Caco-2 (cell line): ENCODE measurements at places on chromosomes 13 and 19.

DNA sequence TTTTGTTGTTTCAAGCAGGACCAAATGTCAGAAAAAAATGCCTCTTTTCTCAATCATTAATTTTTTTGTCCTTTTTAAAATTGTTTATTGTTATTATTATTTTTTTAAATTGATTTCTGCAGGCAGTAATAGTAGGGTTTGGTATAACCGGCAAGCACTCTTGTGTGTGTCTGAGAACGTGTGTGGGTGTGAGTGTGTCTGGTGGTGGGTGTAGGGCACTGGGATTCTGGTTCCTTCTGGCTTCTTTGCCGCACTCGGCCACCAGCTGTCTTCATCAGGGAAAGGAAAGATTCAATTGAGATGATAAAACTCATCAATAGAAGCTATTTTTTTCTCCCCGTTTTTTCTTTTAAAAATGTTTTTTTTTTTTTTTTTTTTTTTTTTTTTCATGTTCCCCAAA is 56.4 kb downstream of the IER2 start:
- no peaks in the 10 kb centered on the region for H3K4me1 ChIP-seq
- no peak for DNase-seq
- no peak overlapping the region for H3K4me3 ChIP-seq
- no peak overlapping the region for H3K27ac ChIP-seq
- H3K27me3 ChIP-seq = no peaks in the 10 kb centered on the region
- no peaks in the 10 kb centered on the region for H3K36me3 ChIP-seq

GRCh38 chr19:7376151-7376852 is 27.6 kb downstream of the ARHGEF18 start:
- no peaks in the 10 kb centered on the region for H3K36me3 ChIP-seq
- peak; percentile 79 for DNase-seq
- no peaks in the 10 kb centered on the region for H3K27me3 ChIP-seq
- no peak overlapping the region for H3K4me3 ChIP-seq

GRCh38 chr13:114285166-114285808 is 3.9 kb downstream of the UPF3A start:
- peaks cover 2% of the 10 kb centered on the region; the same call in 1 of the 2 replicates for H3K4me1 ChIP-seq
- H3K4me3 ChIP-seq = no peak overlapping the region
- no peak for DNase-seq
- peak overlapping the region; percentile 54 for H3K27ac ChIP-seq
- H3K27me3 ChIP-seq = no peaks in the 10 kb centered on the region
- peaks cover 1% of the 10 kb centered on the region; the same call in 1 of the 2 replicates for H3K36me3 ChIP-seq

- no peak overlapping the region for H3K27ac ChIP-seq
- DNase-seq = no peak
- H3K27me3 ChIP-seq = no peaks in the 10 kb centered on the region
- H3K36me3 ChIP-seq = no peaks in the 10 kb centered on the region
- no peak overlapping the region for H3K4me3 ChIP-seq
- H3K4me1 ChIP-seq = peaks cover 8% of the 10 kb centered on the region
These were observed 57.0 kb upstream of the ZNF536 start for GRCh38 chr19:30315159-30315558.

GRCh38 chr19:24046550-24046949 is 40.4 kb upstream of the ZNF254 start:
- H3K4me3 ChIP-seq = no peak overlapping the region
- no peaks in the 10 kb centered on the region for H3K27me3 ChIP-seq
- H3K27ac ChIP-seq = no peak overlapping the region
- H3K4me1 ChIP-seq = no peaks in the 10 kb centered on the region
- no peak for DNase-seq
- peaks cover 4% of the 10 kb centered on the region for H3K36me3 ChIP-seq

GRCh38 chr13:101090287-101090686 is 326.0 kb downstream of the NALCN start:
- H3K36me3 ChIP-seq = no peaks in the 10 kb centered on the region
- no peaks in the 10 kb centered on the region for H3K4me1 ChIP-seq
- DNase-seq = no peak

GRCh38 chr13:67630640-67631039 is 400.5 kb upstream of the PCDH9 start:
- H3K4me3 ChIP-seq = no peak overlapping the region
- no peaks in the 10 kb centered on the region for H3K36me3 ChIP-seq
- DNase-seq = no peak
- H3K27me3 ChIP-seq = no peaks in the 10 kb centered on the region

DNA sequence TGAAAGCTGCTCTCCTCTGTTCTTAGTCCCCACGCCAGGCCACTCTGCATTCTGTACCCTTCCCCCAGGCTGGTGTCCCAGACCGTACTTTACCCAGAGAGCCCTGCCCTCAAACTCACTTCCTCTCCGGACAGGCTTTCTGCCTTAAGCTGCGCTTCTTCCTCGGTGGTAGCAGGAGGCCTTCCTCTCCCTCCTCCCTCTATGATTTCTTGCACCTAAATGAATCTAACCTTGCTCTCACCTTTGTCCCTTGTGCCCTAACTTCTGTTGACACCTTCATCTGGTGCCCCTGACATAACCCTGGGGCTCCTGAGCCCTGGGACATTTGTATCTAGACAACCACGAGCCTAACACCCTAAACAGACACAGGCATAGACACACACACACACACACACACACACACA is 29.6 kb upstream of the CEACAM21 start:
- DNase-seq = no peak
- no peaks in the 10 kb centered on the region for H3K27me3 ChIP-seq
- H3K36me3 ChIP-seq = no peaks in the 10 kb centered on the region
- no peak overlapping the region for H3K4me3 ChIP-seq
- H3K4me1 ChIP-seq = peaks cover 7% of the 10 kb centered on the region; the same call in 1 of the 2 replicates
- no peak overlapping the region for H3K27ac ChIP-seq

- peaks cover 66% of the 10 kb centered on the region for H3K4me1 ChIP-seq
- DNase-seq = no peak
- no peaks in the 10 kb centered on the region for H3K36me3 ChIP-seq
- H3K27me3 ChIP-seq = no peaks in the 10 kb centered on the region
These were observed 53.7 kb downstream of the COMP start for GRCh38 chr19:18737337-18737953.

DNA sequence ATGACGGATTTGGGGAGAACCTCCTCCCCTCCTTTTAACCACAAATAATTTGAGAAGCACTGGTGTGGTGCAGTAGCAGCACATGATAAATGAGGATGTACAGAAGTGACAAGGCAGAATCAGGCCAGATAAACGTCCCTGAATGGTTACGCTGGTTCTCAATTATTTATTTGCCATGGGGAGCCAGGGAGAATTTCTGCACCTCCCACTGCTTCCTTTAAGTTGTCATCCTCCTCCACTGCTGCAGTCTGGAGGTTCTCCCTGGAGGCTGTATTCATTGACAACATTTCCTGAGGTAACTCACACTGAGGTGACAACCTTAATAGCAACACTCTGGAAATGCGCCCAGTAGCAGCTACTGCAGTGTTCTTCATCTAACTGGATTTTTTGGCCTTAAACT is 308.9 kb upstream of the SLITRK1 start:
- H3K27ac ChIP-seq = no peak overlapping the region
- H3K36me3 ChIP-seq = no peaks in the 10 kb centered on the region
- H3K4me3 ChIP-seq = no peak overlapping the region
- no peaks in the 10 kb centered on the region for H3K27me3 ChIP-seq

DNA sequence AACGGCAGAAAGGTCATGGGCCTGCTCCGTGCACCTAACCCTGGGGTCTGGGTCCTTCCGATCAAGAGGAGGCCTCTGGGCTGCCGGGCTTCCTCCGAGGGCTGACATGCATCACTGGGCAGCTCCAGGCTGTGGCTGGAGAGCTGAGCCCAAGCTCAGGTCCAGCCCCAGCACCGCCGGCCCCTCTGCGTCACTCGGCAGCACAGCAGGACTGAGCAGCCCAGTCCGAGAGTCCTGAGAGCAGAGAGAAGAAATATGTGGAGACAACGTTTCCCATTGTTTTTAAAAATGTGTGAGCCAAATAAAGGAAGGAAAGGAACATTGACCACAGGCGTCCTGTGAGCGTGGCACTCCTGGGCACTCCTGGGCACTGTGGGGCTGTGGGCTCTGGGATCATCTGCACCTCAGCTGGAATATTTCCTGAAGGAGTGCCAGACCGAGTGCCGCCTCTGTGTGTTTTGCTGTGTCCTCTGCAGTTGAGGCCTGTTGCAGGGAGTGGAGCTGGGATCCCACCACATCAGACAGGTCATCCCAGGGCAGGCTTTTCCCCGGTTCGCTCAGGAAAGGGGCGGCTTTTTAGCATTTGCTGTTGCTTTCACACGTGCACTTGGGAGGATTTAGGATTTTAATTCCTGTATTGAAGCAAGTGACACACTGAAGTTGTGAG is 37.8 kb upstream of the TFDP1 start:
- H3K27me3 ChIP-seq = no peaks in the 10 kb centered on the region
- no peak overlapping the region for H3K4me3 ChIP-seq
- peaks cover 18% of the 10 kb centered on the region for H3K4me1 ChIP-seq
- H3K36me3 ChIP-seq = no peaks in the 10 kb centered on the region
- no peak for DNase-seq
- no peak overlapping the region for H3K27ac ChIP-seq

- no peaks in the 10 kb centered on the region for H3K36me3 ChIP-seq
- peaks cover 26% of the 10 kb centered on the region for H3K4me1 ChIP-seq
- H3K27ac ChIP-seq = no peak overlapping the region
- no peaks in the 10 kb centered on the region for H3K27me3 ChIP-seq
These were observed 19.0 kb upstream of the SPRY2 start for GRCh38 chr13:80359778-80360452.

DNA sequence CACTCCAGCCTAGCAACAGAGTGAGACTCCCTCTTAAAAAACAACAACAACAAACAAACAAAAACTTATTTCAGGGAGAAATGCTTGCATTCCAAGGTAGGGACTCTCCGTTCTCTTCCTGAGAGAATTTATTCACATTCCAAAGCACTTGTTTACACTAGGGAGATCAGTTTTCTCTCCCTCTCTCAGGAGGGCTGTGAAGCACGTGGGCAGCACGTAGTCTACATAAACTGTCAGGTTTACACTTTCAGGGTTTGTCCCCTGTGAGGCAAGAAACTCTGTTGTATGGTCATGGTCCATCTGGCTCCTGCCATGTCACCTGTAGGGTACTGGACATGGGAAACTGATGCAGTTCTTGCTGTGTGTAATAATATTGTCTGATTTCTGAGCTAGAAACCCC is 31.6 kb downstream of the WDR87 start:
- no peaks in the 10 kb centered on the region for H3K36me3 ChIP-seq
- H3K4me3 ChIP-seq = no peak overlapping the region
- H3K27ac ChIP-seq = no peak overlapping the region
- 0 out of 2 replicates have a peak, but pooled peaks cover 4% of the 10 kb centered on the region for H3K4me1 ChIP-seq
- DNase-seq = no peak
- H3K27me3 ChIP-seq = no peaks in the 10 kb centered on the region

GRCh38 chr13:71870100-71870499 is 3.1 kb upstream of the DACH1 start:
- no peak for DNase-seq
- H3K27me3 ChIP-seq = peaks cover 6% of the 10 kb centered on the region
- no peaks in the 10 kb centered on the region; the same call in 1 of the 2 replicates for H3K4me1 ChIP-seq
- no peaks in the 10 kb centered on the region for H3K36me3 ChIP-seq
- no peak overlapping the region for H3K4me3 ChIP-seq

- no peaks in the 10 kb centered on the region; the same call in 1 of the 2 replicates for H3K27me3 ChIP-seq
- H3K4me3 ChIP-seq = no peak overlapping the region
- H3K27ac ChIP-seq = no peak overlapping the region
These were observed 377.0 kb downstream of the OLFM4 start for GRCh38 chr13:53405616-53406015.

DNA sequence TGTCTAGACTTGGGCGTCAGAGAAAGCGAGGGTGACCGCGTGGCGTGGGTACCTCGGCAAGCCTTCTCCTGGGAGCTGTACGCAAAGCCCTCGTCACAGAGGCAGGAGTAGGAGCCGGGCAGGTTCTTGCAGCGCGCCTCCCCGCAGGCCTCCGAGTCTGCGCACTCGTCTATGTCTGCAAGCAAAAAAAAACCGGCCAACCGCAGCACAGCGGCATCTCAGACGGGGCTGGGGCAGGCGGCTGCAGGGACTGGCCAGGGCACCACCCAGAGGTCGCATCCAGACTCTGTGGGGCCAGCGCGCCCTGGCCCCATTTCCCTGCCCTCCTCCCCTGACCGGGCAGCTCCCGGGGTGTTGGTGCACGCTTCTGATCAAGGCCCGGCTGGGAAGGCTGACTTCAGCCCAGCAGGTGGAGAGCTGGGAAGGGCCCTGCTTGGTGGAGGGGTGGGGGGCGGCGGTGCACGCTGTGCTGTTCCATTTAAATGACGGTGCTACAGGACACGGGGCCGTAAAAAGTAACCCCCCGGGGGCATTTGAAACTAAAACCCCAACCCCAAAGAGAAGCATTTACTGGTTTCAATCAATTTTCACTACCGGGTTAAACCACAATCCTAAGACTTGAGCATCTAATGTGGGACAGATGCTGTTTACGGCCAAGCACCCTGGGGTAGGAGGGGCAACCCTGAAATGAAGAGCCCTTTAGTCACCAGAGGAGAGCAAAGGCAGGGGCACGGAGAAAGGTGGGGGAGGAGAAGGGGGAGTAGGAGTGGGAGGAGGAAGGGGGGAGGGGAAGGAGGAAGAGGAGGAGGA is 28.2 kb downstream of the GAS6 start:
- no peaks in the 10 kb centered on the region for H3K27me3 ChIP-seq
- no peaks in the 10 kb centered on the region; the same call in 1 of the 2 replicates for H3K36me3 ChIP-seq
- H3K4me1 ChIP-seq = peaks cover 13% of the 10 kb centered on the region

- no peak overlapping the region for H3K4me3 ChIP-seq
- no peaks in the 10 kb centered on the region for H3K27me3 ChIP-seq
- DNase-seq = peak; percentile 71
- H3K36me3 ChIP-seq = no peaks in the 10 kb centered on the region; the same call in 1 of the 2 replicates
These were observed 33.0 kb downstream of the UGGT2 start for GRCh38 chr13:96020155-96020575.

GRCh38 chr19:38719761-38720558 is 24.3 kb downstream of the CAPN12 start:
- peaks cover 30% of the 10 kb centered on the region for H3K4me1 ChIP-seq
- H3K36me3 ChIP-seq = peaks cover 10% of the 10 kb centered on the region
- H3K4me3 ChIP-seq = no peak overlapping the region
- H3K27me3 ChIP-seq = no peaks in the 10 kb centered on the region
- H3K27ac ChIP-seq = peak overlapping the region; percentile 59
- DNase-seq = no peak

GRCh38 chr13:98240135-98240534 is 63.1 kb upstream of the RNF113B start:
- no peaks in the 10 kb centered on the region for H3K36me3 ChIP-seq
- no peak for DNase-seq
- H3K4me3 ChIP-seq = no peak overlapping the region
- H3K27ac ChIP-seq = peak overlapping the region; percentile 11
- peaks cover 17% of the 10 kb centered on the region for H3K4me1 ChIP-seq
